ENCODE measurements at places on chromosomes 2 and 18.

- DNase-seq = no peak
These were observed 53.1 kb upstream of the KCNG2 start for GRCh38 chr18:79744625-79745024.

GRCh38 chr2:112182581-112183034 is 44.4 kb downstream of the FBLN7 start:
- DNase-seq = no peak

DNA sequence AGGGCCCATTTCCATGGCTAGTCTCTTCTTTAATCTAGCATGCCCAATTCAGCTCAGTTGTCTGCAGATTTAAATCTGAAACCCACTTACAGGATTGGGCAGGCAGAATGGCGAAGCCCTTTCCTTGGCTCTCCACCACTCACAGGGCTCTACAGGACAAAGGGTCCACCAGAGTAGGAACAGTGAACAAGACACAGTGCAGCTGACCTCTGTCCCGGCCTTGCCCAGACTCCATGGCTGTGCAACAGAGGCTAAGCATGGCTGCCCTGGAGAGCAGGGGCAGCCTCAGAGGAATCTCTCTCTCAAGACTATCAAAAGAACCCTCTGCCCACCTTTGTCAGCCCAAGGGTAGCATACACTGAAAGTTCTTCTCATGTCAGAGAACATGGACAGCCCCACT is 9.7 kb upstream of the ATP6V1B1 start:
- DNase-seq = no peak

DNA sequence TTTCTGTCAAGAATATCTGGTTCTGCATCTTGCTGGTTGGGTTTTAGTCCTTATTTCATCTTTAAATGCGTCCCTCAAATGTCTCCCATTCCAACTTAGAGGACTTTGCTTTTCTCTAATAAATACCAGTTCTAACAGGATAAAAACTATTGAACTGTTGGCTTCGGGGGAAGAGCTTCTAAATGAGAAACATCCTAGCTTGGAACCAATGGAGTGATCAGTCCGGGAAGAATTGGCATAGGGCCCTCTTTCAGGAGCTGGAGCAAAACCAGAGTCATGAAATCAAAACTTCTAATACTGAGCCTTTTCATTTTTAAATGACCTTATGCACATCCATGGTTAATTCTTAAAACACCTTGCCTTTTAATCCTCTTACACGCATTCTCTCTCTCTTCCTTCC is 401.6 kb upstream of the SMIM21 start:
- no peak for DNase-seq

- peak; percentile 44 for DNase-seq
These were observed 35.0 kb downstream of the AOX1 start for GRCh38 chr2:200620606-200621390.

GRCh38 chr2:120783371-120783791 is 47.7 kb downstream of the GLI2 start:
- no peak for DNase-seq

DNA sequence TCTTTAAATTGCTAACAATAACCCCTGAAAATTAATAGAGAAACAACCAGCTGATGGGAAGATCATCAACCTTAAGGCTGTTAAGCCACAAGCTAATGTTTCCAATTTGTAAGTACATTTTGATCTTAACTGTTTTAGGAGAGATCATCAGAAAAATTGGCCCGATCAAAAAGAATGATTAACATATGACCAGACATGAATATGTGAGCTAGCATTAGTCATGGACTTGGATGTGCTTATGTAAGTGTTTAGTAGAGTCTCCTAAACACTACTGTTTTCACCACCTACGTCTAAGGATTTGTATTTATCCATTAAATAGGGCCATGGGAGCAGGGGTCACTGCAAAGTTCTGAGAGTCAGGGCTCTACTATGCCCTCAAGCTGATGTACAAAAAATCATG is 4.3 kb downstream of the LMAN1 start:
- DNase-seq = no peak

DNA sequence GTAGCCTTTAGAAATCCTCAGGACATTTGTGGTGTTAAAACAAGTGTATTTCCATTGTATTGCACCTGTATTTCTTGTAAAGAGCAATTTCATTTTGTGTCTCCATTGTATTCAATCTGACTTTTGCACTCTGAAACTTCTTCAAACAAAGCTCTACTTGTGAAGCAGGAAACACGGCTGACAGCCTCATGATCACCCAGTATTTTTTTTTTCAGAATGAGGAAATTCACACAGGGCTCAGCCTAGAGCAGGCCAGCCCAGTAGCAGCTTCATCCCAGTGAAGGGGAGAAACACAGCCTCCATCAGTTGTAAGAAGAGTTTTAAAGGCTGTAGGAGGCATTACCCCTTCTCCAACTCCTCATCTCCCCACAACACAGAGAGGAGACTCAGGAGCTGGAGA is 175.9 kb upstream of the KLHL29 start:
- no peak for DNase-seq

GRCh38 chr2:126662621-126663020 is 6.7 kb downstream of the GYPC start:
- no peak for DNase-seq

DNA sequence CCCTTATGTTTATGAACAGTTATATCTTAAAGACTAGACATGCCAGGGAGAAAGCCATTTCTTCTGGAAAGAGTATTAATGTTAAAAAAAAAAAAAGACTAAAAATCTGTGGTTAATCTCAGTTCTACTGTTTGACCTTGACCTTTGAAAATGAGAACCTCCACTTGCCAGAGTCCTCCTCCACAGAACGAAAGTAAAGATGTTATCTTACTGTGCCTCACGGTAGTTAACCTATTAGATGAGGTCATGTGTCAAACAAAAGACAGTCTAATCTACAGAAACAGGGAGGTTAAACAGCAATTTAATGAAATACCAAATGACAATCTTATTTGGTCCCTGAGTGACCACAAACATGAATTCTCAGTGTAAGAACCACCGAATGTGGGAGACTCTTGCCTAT is 51.2 kb downstream of the SLC14A2 start:
- DNase-seq = no peak

DNA sequence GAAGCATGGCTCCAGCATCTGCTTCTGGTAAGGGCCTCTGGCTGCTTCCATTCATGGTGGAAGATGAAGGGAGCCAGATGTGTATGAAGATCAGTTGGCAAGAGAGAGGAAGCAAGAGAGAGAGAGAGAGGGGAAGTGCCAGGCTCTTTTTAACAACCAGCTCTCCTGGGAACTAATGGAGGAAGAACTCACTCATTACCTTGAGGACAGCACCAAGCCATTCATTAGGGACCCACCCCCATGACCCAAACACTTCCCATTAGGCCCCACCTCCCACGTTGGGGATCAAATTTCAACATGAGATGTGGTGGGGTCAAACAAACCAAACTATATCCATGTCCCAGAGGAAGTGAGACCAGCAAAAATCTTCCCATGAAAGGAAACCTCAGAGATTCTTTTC is 124.8 kb upstream of the SIX2 start:
- DNase-seq = peak; percentile 43

GRCh38 chr2:55416786-55417568 is 2.7 kb downstream of the CCDC88A start:
- peak; percentile 58 for DNase-seq

DNA sequence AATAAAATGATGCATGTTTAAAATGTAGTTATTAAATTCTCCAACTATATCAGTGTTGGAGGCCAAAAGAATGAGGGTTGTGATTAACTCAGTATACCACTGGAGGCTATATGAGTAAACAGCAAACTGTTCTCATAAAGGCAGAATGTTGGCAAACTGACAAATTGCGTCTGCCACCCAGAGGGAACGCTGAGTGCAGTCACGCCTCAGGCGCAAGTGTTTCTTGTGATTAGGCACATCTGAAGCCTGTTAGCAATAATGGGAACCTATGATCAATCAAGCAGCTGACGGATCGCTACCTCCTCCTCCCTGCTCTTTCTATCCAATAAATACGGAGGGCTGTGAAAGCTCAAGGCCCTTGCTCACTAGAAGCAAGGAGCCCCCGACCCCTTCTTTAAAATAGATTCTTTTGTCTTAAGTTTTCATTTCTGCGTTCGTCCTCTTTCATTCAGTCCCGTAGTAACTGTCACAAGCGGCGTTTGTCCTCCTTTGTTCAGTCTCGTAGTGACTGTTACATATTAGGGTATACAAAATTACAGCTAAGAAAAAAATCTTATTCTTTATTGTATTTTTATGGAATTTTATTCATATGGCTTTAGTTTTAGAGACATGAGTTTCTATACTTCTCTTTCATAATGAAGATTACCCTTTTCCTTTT is 16.3 kb upstream of the RMND5A start:
- DNase-seq = no peak

- no peak for DNase-seq
These were observed 232.2 kb upstream of the ETAA1 start for GRCh38 chr2:67164771-67165522.

DNA sequence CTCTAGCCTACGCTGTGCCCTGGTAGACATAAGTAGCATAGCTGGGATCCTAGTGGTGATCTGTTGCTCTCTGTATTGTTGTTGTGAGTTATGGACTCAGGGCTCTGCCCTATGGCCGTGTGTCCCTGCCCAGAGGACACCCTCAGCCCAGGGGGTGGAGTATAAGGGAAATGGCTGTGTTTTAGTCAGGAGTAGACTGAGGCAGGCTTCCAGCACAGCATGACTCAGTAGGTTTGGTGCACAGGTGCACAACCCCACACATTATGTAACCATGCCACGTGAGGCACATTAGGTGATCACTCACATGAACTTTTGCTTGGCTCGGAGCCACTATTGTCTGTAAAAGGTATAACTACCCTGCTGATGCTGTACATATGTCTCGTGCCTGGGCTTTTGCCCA is 59.9 kb upstream of the PEX13 start:
- DNase-seq = no peak

- DNase-seq = no peak
These were observed 68.4 kb downstream of the LIPG start for GRCh38 chr18:49630246-49630699.

GRCh38 chr2:226423498-226423960 is 376.1 kb downstream of the IRS1 start:
- DNase-seq = peak; percentile 88

DNA sequence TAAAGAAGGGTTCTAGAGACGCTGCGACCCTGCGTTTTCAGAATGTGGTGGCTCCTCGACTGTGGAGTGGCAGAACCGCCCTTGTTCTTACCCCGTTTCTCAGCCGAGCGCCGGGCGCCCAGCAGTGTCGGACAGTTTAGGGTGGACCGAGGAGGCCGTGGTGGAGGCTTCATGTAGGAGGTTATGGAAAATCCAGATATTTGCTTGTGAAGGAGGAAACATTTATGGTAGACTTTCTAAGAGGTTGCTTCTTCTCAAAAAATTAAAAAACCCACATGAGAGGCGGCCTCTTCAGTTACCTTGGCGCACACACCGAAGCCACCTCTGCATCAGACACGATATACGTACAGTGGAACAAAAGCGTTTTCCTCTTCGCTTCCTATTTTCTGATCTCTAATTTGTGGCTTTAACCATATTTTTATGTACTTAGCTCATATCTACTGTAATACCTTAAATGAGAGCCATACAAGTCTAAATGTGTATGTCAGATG is 120.8 kb downstream of the NFATC1 start:
- no peak for DNase-seq
